GM18507 (cell line): ENCODE measurements at places on chromosomes 5 and 9.

DNA sequence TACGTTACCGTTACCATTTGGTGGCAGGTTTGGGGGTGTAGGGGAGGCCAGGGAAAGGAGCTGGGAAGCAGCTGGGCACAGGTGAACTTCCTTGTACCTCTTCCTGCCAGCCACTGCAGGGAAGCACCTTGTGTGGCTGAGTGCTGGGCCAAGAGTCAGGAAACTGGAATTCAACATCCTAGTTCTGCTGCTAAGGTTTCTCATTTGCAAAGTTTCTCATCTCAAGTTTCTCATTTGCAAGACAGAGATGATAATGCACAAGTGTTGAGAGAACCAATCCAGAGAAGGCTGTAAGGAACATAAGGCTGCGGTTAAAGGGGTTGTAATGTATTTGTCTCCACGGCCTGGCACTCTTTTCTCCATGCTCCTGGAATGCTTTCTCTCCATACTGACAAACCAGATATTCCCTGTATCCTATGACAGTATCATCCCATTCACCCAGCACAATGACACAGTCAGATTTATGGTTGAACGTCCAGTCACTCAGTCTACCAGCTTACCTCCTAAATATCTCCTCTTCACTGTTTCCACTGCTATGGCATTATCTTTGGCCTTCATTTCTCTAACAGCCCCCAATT is 33.6 kb upstream of the LARP1 start:
- no peak for DNase-seq

GRCh38 chr5:142716963-142717362 is 31.1 kb upstream of the FGF1 start:
- DNase-seq, result no peak

GRCh38 chr5:133427121-133427777 is 185.1 kb downstream of the FSTL4 start:
- DNase-seq, result no peak

DNA sequence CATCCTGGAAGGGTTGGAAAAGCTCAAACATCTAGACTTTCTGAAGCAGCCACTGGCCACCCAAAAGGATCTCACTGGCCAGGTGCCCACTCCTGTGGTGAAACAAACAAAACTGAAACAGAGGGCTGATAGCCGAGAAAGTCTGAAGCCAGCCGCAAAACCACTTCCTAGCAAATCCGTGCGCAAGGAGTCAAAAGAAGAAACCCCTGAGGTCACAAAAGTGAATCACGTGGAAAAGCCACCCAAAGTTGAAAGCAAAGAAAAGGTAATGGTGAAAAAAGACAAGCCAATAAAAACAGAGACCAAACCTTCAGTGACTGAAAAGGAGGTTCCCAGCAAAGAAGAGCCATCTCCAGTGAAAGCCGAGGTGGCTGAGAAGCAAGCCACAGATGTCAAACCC is 87.6 kb downstream of the MAP1B start:
- peak; percentile 69 for DNase-seq

DNA sequence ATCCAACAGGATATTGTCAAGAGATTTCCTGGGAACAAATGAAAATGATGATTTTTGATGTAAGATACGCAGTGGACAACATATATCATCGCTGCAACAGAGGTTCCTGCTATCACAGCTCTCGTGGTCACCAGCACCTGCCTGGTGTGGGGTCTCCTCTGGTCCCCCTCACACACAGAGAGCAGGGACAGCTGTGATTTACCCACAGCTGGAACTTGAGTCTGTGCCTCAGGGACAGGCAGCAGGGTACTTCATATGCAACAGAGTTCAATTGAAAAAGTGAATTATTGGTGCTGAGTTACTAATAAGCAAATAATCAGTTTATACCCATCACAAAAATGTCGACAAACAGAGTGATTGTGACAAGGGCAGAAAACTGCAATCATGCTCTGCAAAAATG is 93.4 kb downstream of the LMX1B start:
- DNase-seq, result no peak

- no peak for DNase-seq
These were observed 1.9 kb downstream of the KDM3B start for GRCh38 chr5:138354387-138354786.

DNA sequence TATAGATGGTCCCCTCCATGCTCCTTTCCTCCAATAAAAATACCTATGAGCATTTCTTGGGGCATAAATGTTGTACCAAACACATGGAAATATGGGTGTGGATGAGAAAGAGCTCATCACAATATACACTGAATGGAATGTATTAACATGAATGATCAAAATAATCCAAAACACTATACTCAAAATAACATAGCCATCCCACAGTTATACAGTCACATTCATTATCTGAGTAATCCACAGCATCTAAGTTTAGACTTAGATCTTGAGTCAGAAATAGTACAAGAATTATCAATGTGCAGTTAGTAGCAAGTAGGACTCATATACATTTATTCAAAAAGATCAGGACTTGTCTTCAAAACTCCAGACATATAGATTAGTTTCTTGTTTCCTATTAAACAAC is 175.2 kb upstream of the NREP start:
- DNase-seq, result no peak

GRCh38 chr5:157509587-157509986 is 49.6 kb downstream of the NIPAL4 start:
- DNase-seq, result no peak

DNA sequence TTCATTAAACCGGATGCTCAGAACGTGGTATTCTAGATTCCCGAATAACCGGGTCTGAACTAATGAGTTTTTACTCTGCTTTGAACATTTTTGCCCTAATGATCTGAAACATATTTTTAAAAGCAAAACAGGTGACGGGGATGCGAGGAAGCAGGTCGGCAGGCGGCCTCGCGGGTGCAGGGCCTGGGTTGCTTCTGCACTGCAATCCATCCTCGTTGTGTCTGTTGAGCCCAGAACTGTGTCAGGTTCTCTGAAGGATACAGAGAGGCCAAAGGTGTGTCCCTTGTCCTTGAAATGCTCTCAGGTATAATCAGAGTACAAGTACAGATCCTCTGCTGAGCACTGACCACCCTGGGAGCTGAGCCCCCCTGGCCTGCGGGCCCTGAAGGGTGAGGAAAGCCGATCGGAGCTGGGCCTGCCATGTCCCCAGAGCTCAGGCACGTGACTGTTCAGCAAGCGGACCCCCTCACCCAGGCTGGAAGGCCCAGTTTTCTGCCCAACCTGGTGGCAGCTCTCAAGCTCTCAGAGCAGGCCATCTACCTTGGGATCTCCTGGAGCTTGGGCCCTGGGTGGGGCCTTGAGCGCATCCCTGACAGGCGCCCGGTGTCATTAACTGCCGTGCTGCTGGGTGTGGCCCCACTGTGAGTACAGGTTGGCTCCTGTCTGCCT is 151.8 kb downstream of the OLFM1 start:
- no peak for DNase-seq

GRCh38 chr9:128203024-128203706 is at the start of gene DNM1:
DNM1 (plus strand) TSS chr9:128203379; CDS start chr9:128203471, 92 bp downstream.
- DNase-seq, result peak; percentile 94

DNA sequence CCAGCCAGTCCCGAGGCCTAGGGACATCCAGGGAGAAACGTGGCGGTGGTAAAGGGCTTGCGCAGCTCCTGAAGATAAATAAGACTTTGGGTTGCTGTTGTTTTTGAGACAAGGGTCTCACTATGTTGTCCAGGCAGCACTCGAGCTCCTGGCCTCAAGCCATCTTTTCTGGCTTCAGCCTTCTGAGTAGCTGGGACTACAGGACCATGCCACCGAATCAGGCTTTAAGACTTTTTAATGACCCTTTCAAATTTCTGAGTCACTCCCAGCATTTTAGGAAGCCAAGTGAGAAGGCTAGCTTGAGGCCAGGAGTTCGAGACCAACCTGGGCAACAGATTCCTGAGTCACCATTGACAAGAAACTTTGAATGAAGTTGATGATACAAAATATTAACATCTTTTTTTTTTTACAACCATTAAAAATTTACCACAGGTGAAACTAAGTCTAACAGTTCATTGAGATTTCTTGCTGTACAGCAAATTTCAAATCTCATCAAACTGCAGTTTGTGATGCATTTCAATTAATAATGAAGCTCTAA is 817 bp upstream of the GNE start:
- DNase-seq, result no peak

- DNase-seq, result no peak
These were observed 52.6 kb downstream of the ALDH7A1 start for GRCh38 chr5:126542441-126542840.

- DNase-seq, result peak; percentile 65
These were observed 25.3 kb upstream of the SLC1A1 start for GRCh38 chr9:4464911-4465513.

DNA sequence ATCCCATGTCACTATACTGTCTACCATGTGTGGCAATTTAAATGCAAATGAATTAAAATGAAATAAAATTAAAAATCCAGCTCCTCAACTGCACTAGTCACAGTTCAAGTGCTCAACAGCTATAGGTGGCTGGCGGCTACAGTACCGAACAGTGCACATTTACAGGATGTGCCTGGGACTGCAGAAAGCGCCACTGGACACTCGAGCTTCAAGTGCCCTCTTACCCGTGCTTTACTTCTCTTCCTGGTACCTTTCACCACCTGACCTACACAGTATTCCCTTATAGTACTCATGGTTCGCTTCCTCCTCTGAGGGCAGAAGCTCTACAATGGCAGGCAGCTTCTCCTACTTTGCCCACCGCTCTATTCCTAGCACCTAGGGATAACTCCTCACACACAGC is 166.6 kb downstream of the FANCC start:
- no peak for DNase-seq

DNA sequence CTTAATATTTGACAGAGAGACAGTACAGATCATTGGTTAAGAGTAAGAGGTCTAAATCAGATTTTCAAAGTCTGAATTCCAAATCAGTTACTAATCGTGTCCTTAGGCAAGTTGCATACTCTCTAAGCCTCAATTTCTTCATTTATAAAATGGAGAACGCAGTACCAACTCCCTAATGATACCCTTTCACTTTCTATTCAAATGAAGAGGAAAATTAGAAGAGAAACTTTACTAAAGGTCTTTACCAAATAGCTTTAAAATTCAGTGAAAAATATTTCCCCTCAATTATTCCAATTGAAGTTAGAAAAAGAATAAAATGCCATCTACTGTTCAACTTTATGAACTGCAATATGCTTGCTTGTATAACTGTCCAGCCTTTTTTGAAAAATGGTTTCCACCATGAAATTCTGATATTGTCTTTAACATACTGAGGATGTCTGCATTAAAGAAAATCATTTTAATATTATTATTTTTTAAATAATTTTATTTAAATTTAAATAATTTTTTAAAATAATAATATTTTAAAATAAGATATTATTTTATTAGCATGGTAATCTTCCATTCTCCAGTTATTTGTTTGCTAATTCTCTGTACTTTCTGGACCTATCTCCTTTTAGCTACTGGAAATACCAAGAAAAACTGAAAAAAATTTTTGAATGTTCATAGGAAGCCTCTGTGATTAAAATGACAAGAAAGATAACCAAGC is 36.0 kb downstream of the POC5 start:
- DNase-seq, result no peak

- no peak for DNase-seq
These were observed 20.5 kb downstream of the RGMB start for GRCh38 chr5:98794001-98794400.

DNA sequence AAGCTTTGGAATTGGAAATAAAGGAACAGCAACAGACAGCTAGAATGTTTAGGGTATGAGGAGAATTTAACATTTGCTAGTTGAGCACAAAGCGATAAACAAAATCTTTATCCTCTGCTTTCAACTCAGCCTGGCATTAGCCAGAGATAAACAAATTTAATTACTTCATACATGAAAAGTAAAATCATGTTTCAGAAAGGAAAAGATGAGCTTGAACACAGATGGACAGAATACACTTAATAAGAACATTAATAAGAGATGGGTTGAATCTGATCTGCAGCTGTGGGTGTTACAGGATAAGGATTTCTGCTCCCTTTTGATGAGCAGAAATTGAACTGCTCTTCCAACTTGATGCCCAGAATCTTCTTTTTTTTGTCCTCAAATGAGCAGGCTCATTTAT is 275.2 kb downstream of the CSNK1G3 start:
- DNase-seq, result no peak

DNA sequence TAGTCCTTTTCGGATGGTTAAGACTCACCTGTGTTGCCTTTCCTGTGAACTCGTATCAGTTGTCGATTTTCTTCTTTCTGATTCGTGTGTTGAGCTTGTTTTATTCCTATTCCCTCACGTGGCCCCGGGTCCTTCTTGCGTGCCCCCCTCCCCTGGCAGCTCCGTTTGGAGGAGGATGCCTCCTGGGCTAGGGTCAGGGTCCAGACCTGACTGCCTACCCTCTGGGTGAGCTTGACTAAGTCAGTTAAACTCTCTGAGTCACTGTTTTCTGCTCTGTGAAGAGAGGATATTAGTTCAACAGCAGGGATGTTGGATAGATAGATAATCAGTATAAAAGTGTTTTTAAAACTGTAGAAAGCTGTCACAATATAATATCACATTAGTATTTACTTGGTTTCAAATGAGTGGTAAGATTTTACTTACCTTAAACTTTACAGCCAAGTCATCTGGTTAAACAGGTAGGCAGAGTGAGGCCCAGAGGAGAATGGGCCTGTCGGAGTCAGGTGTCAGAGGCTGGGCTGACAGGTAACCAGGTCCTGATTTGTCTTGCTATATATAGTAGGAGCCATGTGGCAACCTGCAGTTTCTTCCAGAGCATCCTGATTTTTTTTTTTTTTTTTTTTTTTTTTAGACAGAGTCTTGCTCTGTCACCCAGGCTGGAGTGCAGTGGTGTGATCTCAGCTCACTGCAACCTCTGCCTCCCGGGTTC is 24.2 kb downstream of the PPARGC1B start:
- no peak for DNase-seq

DNA sequence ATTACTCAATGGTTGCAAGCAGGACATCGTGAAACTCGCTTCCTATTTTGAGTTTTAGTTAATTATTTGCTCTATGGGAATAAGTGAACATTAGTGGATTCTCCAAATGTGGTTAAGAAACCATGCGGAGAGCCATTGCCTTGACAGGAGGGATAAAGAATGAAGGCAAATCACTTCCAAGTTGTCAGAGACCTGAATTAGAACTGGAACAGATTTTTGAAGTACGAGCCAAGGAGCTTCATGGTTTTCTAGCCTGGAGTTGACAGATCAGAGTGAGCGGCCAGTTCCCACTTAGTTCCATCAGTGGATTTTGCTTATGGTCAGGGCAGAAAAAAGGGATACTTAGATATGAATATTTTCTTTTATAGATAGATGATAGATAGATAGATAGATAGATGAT is 171.4 kb upstream of the CDH10 start:
- no peak for DNase-seq

GRCh38 chr9:37471942-37472684 is 6.9 kb upstream of the ZBTB5 start:
- no peak for DNase-seq

GRCh38 chr5:74623006-74623611 is 17.4 kb downstream of the ENC1 start:
- DNase-seq, result no peak

- DNase-seq, result no peak
These were observed 67.5 kb downstream of the SETX start for GRCh38 chr9:132287256-132287760.
